Ovary (tissue), 10 donors: ENCODE measurements at places on chromosomes 4 and X.

GRCh38 chr4:169657470-169658107 is 37.2 kb downstream of the CLCN3 start:
- no peak for DNase-seq

- no peak for DNase-seq
Measured at GRCh38 chrX:134603806-134604700, 54.2 kb downstream of the PLAC1 start.

GRCh38 chr4:172686021-172686420 is 482.6 kb upstream of the GALNT7 start:
- no peak for DNase-seq

- DNase-seq = no peak
Measured at GRCh38 chr4:169485791-169486742, 126.3 kb downstream of the NEK1 start.

- DNase-seq = no peak
Measured at GRCh38 chrX:69152417-69152841, 12.8 kb downstream of the PJA1 start.

DNA sequence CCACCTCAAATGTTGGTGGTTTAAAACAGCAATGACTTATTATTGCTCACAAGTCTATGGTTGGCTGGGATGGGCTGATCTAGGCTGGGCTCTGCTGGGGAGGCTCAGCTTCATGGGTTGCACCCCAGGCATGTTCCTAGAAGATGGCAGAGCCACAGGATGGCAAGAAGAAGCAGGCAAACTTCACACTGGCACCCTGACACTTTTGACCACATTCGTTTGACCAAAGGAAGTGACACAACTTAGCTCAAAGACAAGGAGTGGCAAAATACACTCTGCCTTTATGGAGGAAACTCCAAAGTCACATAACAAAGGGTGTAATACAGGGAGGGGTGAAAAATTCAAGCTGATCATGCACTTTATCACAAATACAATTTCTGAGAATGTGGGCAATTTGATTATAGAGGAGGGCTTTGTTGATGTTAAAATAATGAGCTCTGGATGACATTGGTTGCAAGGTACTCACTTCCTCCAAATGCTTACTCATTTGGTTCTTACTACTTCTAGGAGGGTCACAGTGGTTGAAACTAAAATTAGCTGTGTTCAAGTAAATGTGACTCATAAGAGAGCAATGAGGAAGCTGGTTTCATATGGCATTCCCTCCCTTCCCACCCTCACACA is 249.2 kb upstream of the RPS6KA3 start:
- no peak for DNase-seq

GRCh38 chrX:113512700-113513395 is 672.2 kb upstream of the AMOT start:
- DNase-seq = no peak

- DNase-seq = no peak
Measured at GRCh38 chr4:140928880-140929279, 172.7 kb upstream of the TBC1D9 start.

GRCh38 chr4:6225469-6225868 is 25.1 kb upstream of the JAKMIP1 start:
- DNase-seq = no peak
